ENCODE measurements at places on chromosomes 4 and X.

DNA sequence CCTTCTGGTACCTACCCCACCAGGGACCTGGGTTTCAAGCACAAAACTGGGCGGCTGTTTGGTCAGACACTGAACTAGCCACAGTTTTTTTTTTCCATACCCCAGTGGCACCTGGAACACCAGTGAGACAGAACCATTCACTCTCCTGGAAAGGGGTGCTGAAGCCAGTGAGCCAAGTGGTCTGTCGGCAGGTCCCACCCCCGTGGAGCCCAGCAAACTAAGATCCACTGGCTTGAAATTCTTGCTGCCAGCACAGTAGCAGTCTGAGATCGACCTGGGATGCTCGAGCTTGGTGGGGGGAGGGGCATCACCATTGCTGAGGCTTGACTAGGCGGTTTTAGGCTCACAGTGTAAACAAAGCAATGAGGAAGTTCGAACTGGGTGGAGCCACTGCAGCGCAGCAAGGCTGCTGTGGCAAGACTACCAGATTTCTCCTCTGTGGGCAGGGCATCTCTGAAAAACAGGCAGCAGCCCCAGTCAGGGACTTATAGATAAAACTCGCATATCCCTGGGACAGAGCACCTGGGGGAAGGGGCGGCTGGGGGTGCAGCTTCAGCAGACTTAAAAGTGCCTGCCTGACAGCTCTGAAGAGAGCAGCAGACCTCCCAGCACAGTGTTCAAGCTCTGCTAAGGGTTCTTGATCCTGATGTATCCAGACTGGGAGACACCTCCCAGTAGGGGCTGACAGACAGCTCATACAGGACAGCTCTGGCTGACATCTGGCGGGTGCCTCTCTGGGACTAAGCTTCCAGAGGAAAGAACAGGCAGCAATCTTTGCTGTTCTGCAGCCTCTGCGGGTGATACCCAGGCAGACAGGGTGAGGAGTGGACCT is 223.0 kb downstream of the COX18 start:
- no peak overlapping the region for H3K4me3 ChIP-seq
- H3K4me1 ChIP-seq = no peaks in the 10 kb centered on the region
- no peak overlapping the region for H3K27ac ChIP-seq
- DNase-seq = no peak
- H3K27me3 ChIP-seq = no peaks in the 10 kb centered on the region

DNA sequence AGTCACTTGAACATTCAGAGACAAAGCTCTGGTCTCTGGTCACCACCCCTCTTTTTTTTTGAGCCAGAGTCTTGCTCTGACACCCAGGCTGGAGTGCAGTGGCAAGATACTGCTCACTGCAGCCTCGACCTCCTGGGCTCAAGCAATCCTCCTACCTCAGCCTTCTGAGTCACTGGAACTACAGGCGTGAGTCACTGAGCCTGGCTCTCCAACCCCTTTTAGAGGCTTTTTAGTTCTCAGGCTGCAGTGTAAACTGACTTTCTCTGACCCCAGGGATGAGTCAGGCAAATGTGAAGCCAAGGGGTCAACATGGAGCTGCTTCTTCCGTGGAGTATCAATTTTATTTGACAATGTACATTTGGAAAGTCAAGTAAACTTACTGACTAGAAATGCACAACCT is 229.2 kb downstream of the PTTG2 start:
- H3K4me1 ChIP-seq = peaks cover 38% of the 10 kb centered on the region
- no peaks in the 10 kb centered on the region for H3K27me3 ChIP-seq
- H3K36me3 ChIP-seq = no peaks in the 10 kb centered on the region
- peak overlapping the region; percentile 75 for H3K27ac ChIP-seq
- H3K4me3 ChIP-seq = no peak overlapping the region

GRCh38 chrX:2875798-2876399 is 47.2 kb downstream of the GYG2 start:
- no peaks in the 10 kb centered on the region for H3K4me1 ChIP-seq
- H3K27ac ChIP-seq = no peak overlapping the region
- no peaks in the 10 kb centered on the region for H3K36me3 ChIP-seq
- H3K4me3 ChIP-seq = no peak overlapping the region
- H3K27me3 ChIP-seq = no peaks in the 10 kb centered on the region

GRCh38 chr4:173051716-173052115 is 116.9 kb upstream of the GALNT7 start:
- peak overlapping the region; percentile 37 for H3K4me3 ChIP-seq
- no peaks in the 10 kb centered on the region for H3K4me1 ChIP-seq
- peak overlapping the region; percentile 50 for H3K27ac ChIP-seq
- H3K27me3 ChIP-seq = no peaks in the 10 kb centered on the region
- no peak for DNase-seq

DNA sequence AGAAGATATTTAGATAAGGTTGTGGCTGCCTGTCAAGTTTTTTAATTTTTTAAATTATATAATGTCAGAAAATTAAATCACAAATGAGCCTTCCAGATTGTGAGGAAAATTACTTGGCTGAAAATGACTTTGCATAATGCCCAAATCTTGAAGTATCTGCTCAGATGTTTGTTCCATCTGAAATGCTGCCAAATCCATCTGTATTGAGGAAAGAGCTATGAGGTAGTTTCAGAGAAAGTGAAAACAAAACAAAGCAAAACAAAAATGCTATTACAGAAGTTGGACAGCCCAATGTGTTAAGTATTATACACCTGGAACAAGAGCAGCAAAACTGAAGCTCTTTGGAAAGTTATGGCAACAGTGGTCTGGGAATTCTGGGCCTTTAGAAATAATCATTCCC is 23.3 kb upstream of the GUCY1B1 start:
- H3K27ac ChIP-seq = no peak overlapping the region
- DNase-seq = no peak
- no peaks in the 10 kb centered on the region for H3K27me3 ChIP-seq
- peaks cover 2% of the 10 kb centered on the region for H3K4me1 ChIP-seq
- H3K4me3 ChIP-seq = no peak overlapping the region

DNA sequence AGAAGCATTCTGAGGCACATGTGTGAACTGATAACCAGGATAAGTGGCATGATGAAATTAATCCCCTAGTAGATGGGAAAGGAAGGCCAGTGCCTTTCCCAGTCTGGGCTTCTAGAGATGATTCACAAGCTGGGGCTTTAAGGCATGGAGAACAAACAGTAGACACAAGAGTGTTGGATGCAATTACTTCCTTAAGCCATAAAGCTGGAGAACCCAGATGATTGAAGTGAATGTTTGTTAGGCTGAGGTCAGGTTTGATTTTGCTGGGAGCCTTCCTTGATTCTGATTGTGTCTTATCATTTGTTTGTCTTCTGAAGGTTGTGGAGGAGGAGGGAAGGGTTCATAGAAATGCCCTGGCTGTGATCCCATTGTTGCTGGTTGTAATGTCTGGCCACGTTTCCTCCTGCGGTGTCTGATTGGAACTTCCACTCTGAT is 125.2 kb downstream of the NHS start:
- no peaks in the 10 kb centered on the region for H3K27me3 ChIP-seq
- no peak overlapping the region for H3K4me3 ChIP-seq
- no peak for DNase-seq
- peaks cover 2% of the 10 kb centered on the region for H3K4me1 ChIP-seq

- DNase-seq = no peak
- no peaks in the 10 kb centered on the region for H3K27me3 ChIP-seq
- peaks cover 23% of the 10 kb centered on the region for H3K4me1 ChIP-seq
- no peak overlapping the region for H3K4me3 ChIP-seq
Observed at GRCh38 chr4:39256436-39256835, 74.1 kb downstream of the WDR19 start.

DNA sequence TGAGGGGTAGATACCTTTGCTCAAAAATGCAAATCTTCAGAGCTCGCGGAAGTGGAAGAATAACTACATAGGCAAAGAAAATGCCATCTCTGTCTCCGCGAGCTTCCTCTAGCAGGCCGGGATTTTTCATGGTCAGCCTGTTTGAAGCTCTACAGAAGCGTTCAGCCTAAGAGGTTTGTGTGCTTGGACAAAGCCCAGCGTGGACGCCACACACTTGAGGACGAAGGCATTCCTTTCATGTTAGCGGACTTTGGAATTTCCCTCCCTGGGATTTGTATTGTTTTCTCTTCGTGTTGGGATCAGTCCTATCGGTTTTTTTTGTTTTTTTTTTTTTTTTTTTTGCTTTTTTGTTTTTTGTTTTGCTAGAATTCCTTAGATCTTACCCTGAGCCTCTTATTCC is 53.7 kb downstream of the SMIM31 start:
- H3K36me3 ChIP-seq = no peaks in the 10 kb centered on the region
- no peak for DNase-seq
- H3K4me3 ChIP-seq = no peak overlapping the region
- no peak overlapping the region for H3K27ac ChIP-seq
- H3K4me1 ChIP-seq = no peaks in the 10 kb centered on the region

DNA sequence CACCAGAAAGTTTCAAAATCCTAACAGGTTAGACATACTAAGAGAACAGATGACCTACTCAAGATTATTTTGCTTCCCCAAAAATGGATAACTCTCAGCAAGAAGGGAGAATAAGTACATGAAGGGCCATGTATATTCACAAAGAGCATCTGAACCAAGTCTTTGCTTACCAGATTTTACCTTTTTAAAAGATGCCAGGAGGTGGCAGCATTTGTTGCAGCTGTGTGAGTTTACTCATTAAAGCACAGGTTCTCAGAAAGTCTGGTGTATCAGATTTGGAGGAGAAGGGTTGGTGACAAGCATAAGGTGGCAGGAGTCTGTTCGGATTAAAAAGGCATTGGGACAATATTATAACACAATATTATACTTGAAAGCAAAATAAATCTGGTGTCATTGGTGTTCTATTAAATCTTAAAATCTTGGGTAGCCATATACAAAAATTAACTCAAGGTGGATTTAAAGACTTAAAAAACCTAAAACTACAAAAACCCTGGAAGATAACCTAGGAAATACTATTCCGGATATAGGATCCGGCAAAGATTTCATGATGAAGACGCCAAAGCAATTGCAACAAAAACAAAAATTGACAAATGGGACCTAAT is 51.3 kb upstream of the NFKB1 start:
- H3K4me1 ChIP-seq = no peaks in the 10 kb centered on the region
- no peak overlapping the region for H3K27ac ChIP-seq
- DNase-seq = no peak
- no peaks in the 10 kb centered on the region for H3K36me3 ChIP-seq

DNA sequence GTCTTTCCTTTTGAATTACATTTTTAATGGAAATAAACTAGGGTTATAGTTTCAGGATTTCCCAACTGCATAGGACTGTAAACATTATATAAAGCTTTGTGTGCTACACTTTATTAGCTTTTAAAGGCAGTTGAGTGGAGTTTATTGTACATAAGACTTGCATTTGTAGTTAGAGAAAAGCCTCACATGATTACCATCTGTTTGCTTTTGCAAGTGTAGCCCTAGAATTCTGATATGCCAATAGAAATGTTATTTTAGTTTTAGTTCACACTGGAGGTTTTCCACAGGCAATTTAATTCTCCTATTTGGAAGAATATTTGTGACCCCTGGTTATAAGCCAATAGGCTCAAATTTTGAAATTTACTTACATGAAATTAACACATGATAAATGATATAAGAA is 41.3 kb upstream of the ANK2 start:
- no peaks in the 10 kb centered on the region for H3K36me3 ChIP-seq
- H3K4me1 ChIP-seq = no peaks in the 10 kb centered on the region

- peak; percentile 72 for DNase-seq
- no peaks in the 10 kb centered on the region for H3K4me1 ChIP-seq
- H3K4me3 ChIP-seq = peak overlapping the region; percentile 76
Observed at GRCh38 chr4:30719454-30720020, 632 bp upstream of the PCDH7 start.

- DNase-seq = no peak
- H3K4me1 ChIP-seq = no peaks in the 10 kb centered on the region
- H3K36me3 ChIP-seq = no peaks in the 10 kb centered on the region
- no peaks in the 10 kb centered on the region for H3K27me3 ChIP-seq
Observed at GRCh38 chr4:150769845-150770244, 187.9 kb downstream of the MAB21L2 start.

DNA sequence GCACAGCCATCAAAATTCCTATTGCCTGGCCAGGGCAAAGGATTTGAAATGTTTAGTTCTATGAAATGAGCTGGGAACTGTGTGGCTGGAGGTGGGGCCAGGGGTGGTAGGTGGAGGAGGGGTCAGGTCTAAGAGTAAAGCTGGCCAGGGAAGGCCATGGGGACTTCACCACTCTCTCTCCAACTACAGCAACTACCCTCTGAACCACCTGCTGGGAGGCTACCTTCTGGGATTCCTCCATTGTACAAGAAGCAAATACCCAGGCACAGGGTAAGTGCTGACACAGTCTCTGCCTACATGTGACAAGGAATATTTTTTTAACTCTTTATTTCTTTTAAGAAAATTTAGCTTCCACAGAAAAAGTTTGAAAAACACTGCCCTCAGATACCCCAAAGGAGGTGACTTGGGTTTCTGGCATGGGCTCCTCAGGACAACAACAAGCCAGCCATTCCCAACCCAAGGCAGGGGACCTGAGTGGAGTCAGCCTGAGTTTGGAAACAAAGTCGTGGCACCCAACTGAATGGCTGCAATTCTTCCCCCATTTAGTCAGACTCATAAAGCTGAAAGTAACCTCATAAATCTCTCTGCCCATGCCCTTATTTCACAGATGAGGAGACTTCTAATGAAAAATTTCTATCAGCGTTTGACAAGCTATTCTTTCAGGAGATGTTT is 593.8 kb upstream of the DIPK2B start:
- H3K4me3 ChIP-seq = no peak overlapping the region
- H3K27me3 ChIP-seq = no peaks in the 10 kb centered on the region
- H3K36me3 ChIP-seq = no peaks in the 10 kb centered on the region
- peak overlapping the region; percentile 33 for H3K27ac ChIP-seq

DNA sequence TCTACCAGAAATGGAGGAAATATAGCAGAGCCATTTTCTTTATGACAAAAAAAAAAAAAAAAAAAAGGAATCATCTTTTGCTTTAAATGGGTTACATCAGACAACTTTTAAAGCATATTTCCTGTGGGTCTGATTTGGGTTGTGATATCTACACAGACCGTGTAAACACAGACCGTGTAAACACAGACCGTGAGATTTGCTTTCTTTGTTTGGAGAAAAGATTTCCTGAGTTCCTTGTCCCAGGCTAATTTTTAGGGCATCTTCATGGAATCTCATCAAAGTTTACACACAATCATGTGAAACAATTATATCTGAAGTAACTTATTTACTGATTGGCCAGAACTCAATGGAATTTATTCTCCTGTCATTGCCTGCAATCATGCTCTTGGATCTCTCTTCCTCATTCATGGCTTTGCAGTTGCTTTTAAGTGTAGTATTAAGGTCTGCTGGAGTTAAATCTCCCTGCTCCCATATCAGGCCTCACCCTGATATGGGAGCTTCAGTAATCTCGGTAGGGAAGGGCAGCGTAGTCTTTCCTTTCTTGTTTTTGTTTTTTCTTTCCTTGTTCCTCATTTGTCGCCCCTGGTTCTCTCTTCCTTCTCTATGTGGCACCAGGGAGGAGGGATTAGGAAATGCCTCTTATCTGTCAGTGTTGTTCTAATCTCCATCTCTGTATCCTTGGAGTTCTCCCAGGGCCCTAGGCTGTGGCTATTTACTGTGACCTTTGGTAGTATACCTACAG is 248.6 kb upstream of the JADE1 start:
- H3K27me3 ChIP-seq = no peaks in the 10 kb centered on the region
- DNase-seq = no peak
- H3K36me3 ChIP-seq = no peaks in the 10 kb centered on the region
